ENCODE measurements at places on chromosomes 16 and 17. TPM values are rescaled to one million over a fixed set of nuclear protein-coding genes. Genes with fewer than 3 reads are reported as not detected.

GRCh38 chr17:4074831-4075495 lies 67.9 kb downstream of the ZZEF1 start:
- no peak overlapping the region for H3K27ac ChIP-seq
- no peak overlapping the region for H3K4me3 ChIP-seq
- DNase-seq, result peak; percentile 62
- H3K36me3 ChIP-seq, result peaks cover 97% of the 10 kb centered on the region
- H3K4me1 ChIP-seq, result no peaks in the 10 kb centered on the region

- no peaks in the 10 kb centered on the region for H3K36me3 ChIP-seq
- DNase-seq, result no peak
- H3K27me3 ChIP-seq, result no peaks in the 10 kb centered on the region
- peaks cover 17% of the 10 kb centered on the region for H3K4me1 ChIP-seq
- H3K27ac ChIP-seq, result no peak overlapping the region
These were observed 16.0 kb downstream of the BAIAP2 start for GRCh38 chr17:81050645-81051625.

GRCh38 chr17:80615376-80615775 lies 70.7 kb downstream of the RPTOR start:
- H3K36me3 ChIP-seq, result no peaks in the 10 kb centered on the region
- peaks cover 31% of the 10 kb centered on the region for H3K4me1 ChIP-seq
- peak overlapping the region; percentile 29 for H3K27ac ChIP-seq
- H3K27me3 ChIP-seq, result no peaks in the 10 kb centered on the region
- no peak for DNase-seq

DNA sequence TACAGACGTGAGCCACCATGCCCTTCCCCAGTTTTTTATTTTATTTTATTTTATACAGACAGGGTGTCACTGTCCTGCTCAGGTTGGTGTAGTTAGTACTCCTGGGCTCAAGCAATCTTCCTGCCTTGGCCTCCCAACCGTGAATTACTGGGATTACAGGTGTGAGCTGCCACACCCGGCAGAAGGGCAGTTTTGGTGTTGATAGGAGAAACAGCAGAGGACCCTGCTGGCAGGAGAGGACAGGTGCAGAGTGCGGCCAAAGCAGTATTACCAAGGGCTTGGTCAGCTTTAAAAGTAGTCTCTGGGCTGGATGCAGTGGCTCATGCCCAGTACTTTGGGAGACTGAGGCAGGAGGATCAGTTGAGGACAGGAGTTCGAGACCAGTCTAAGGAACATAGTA lies 22.9 kb downstream of the FOXK2 start:
- H3K4me1 ChIP-seq, result peaks cover 18% of the 10 kb centered on the region
- no peak for DNase-seq
- no peaks in the 10 kb centered on the region for H3K36me3 ChIP-seq
- H3K27ac ChIP-seq, result no peak overlapping the region
- no peaks in the 10 kb centered on the region for H3K27me3 ChIP-seq

DNA sequence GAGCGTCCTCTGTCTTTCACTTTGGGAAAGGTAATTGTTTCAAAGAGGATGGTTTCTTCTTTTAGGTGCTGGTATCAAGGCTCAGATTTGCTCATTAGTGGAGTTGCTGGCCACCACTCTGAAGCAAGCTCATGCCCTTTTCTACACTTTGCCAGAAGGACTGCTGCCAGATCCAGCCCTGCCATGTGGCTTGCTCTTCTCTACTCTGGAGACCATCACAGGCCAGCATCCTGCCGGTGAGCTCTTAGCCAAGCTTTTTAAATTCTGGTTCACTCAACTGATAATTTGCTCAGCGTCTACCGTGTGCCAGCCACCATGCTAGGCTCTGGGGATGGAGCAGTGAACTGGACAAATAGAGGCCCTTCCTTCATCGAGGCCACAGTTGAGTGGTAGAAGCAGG lies 4.3 kb downstream of the COG1 start:
- no peak overlapping the region for H3K4me3 ChIP-seq
- no peaks in the 10 kb centered on the region for H3K27me3 ChIP-seq
- DNase-seq, result no peak
- peaks cover 64% of the 10 kb centered on the region for H3K36me3 ChIP-seq

DNA sequence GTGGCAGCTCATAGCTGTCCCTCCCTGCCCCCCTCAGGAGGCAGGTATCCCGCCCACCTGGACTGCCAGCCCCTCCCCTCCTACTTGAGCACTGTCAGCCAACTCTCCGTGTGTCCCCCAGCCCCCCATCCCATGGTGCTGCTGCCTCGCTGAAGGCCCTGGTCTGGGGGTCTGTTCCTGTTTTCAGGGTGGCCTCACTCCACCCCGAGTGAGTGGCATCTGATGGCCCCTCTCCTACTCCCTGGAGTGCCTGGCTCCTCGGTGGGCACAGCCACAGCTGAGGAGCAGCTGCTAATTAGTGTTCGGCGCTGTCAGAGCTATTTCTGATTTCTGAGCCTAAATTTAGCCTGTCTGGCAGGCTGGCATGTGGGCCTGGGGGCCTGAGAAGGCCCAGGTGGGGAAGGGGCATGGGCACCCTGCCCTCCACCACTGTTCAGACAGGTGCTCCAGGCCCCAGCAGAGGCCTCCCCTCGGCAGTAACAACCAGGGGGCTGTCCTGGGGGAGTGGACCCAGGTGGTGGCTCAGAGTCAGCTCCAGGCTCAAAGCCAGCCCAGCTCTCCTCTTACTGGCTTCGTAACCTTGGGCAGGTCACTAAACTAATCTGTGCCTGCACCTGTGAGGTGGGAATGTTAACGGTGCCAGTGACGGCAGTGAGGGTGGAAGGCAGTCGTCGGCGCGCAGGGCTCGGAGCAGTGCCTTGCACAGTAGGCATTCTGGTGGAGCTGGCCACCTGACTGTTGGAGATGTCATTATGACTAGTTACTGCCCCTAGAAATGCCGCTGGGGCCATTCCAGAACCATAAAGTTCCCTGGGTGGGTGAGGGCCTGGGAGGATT lies 6.5 kb downstream of the FMNL1 start:
- H3K4me3 ChIP-seq, result peak overlapping the region; percentile 99
- H3K4me1 ChIP-seq, result peaks cover 98% of the 10 kb centered on the region
- H3K27ac ChIP-seq, result peak overlapping the region; percentile 98

GRCh38 chr17:48545022-48545375 lies at the start of gene HOXB2:
Gene HOXB2 (minus strand): TSS chr17:48545109. CDS start chr17:48544911, 198 bp downstream.
- H3K36me3 ChIP-seq, result no peaks in the 10 kb centered on the region
- no peak for DNase-seq
- H3K4me1 ChIP-seq, result peaks cover 70% of the 10 kb centered on the region
- peak within 1 kb of the TSS; percentile 77 for H3K27ac ChIP-seq
- H3K4me3 ChIP-seq, result peak within 1 kb of the TSS; percentile 88
- no peaks in the 10 kb centered on the region for H3K27me3 ChIP-seq

GRCh38 chr16:80608946-80609345 lies 68.2 kb downstream of the DYNLRB2 start:
- H3K4me1 ChIP-seq, result peaks cover 16% of the 10 kb centered on the region
- H3K36me3 ChIP-seq, result peaks cover 15% of the 10 kb centered on the region
- H3K27me3 ChIP-seq, result no peaks in the 10 kb centered on the region
- H3K4me3 ChIP-seq, result no peak overlapping the region

DNA sequence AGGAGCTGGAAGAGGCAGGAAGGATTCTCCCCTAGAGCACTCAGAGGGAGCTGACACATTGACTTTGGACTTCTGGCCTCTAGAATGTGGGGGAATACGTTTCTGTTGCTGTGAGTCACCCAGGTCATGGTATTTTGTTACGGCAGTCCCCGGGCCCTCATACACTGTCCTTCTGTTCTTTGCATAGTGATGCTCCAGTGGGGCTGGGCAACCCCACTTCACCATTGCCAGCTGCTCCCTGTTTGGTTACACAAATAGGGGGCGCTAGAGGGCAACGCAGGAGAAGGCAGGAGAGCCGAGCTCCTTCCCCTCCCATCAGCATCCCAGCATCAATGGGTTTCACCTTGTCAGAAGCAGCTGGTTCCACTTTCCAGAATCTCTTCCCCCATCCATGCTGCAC lies 257.7 kb upstream of the FOXF1 start:
- no peak overlapping the region for H3K4me3 ChIP-seq
- H3K27ac ChIP-seq, result no peak overlapping the region
- H3K36me3 ChIP-seq, result no peaks in the 10 kb centered on the region

DNA sequence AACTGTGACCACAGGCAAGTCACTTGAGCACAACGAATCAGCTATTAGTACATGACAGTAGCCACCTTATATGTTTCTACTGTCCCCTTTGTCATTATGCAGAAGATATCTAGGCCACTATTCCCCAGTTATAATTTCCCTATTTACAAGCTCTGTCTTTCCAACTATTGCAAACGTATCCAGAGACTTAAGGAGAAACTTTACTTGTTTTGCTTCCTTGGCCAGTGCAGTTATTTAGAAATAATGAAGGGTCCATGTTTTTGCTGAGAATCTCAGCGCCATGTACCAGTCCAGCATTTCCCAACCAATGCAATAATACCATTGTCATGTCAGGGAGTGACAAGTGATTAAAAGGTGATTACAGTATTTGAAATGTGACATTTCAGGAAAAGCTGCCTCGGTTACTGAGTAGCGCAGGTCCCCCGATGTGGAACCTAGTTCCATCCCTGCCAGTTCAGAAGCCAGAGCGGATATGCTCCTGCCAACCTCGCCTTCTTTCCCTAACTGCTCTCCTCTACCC lies 743 bp downstream of the ZNF624 start:
- H3K4me3 ChIP-seq, result peak overlapping the region; percentile 93
- DNase-seq, result no peak
- H3K36me3 ChIP-seq, result peaks cover 4% of the 10 kb centered on the region
- peaks cover 14% of the 10 kb centered on the region for H3K4me1 ChIP-seq
- no peak overlapping the region for H3K27ac ChIP-seq
- H3K27me3 ChIP-seq, result no peaks in the 10 kb centered on the region

- no peak within 1 kb of the TSS for H3K27ac ChIP-seq
- peaks cover 80% of the 10 kb centered on the region for H3K27me3 ChIP-seq
- H3K4me1 ChIP-seq, result peaks cover 15% of the 10 kb centered on the region
- no peak for DNase-seq
These were observed at the start of gene IRX3 for GRCh38 chr16:54286366-54287130. Gene IRX3 (minus strand): TSS chr16:54286787. CDS start chr16:54286050, 737 bp downstream.

DNA sequence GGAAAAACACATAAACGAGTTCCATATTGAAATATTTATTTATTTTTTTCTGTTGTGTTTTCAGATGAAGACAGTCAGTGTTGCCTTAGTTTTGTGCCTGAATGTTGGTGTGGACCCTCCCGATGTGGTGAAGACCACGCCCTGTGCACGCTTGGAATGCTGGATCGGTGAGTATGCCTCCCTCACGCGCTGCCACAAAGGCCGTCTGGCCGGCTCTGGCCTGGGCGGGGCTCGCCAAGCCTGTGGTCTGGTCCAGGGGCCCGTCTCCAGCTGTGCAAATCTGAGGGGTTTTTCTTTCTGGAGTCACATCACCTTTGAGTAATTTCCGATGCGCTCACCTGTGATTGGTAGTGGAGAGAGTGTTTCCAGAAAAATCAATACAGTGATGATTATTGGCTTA lies 81.0 kb downstream of the RPTOR start:
- H3K4me1 ChIP-seq, result peaks cover 18% of the 10 kb centered on the region
- H3K4me3 ChIP-seq, result no peak overlapping the region

- H3K36me3 ChIP-seq, result no peaks in the 10 kb centered on the region
- DNase-seq, result no peak
- peaks cover 64% of the 10 kb centered on the region for H3K27me3 ChIP-seq
These were observed 1.0 kb downstream of the SSTR2 start for GRCh38 chr17:73165616-73166404.

- peaks cover 67% of the 10 kb centered on the region for H3K36me3 ChIP-seq
- no peaks in the 10 kb centered on the region for H3K27me3 ChIP-seq
- H3K27ac ChIP-seq, result no peak overlapping the region
- H3K4me1 ChIP-seq, result peaks cover 21% of the 10 kb centered on the region
These were observed 9.0 kb downstream of the DYNLL2 start for GRCh38 chr17:58092101-58092796.

DNA sequence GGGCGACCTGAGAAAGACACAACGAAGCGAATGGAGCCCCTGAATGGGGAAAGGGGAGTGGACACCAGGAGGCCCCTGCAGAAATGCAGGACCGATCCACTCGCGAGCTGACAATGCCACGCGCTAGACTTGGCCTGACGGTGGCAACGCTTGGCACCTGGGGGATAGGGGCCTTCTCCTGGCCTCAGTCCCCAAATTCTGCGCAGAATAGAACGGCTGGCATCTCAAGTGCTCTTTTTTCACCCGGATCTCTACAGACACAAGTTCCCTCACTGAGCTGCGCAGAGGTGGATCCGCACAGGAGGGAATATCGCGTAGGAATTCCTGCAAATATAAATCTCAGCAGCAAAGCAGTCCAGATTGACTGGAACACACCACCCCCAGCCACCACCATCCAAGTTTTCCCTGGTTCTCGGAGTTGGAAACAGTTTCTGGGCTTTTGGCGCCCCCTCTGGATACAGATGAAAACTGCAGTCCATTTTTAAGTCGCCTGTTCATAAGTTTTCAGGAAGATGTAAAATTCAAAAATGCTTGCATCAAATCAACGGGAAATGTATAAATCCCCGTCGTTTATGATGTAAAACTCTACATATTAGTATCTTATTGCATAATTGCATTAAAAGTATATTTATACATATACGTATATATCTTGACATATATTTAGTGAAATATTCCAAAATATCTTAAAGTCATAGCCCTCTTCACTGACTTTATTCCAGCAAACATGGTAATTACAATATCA lies 2.3 kb upstream of the SOX9 start:
- peaks cover 74% of the 10 kb centered on the region for H3K27me3 ChIP-seq
- H3K4me3 ChIP-seq, result no peak overlapping the region
- DNase-seq, result peak; percentile 29
- no peak overlapping the region for H3K27ac ChIP-seq
- H3K36me3 ChIP-seq, result no peaks in the 10 kb centered on the region

The ACSM2A gene
- total RNA-seq, result not detected

The VMO1 gene
- not detected for total RNA-seq

The CNGB1 gene
- total RNA-seq, result not detected

The PPM1E gene
- total RNA-seq, result not detected

The CCL7 gene
- not detected for total RNA-seq

The HEATR9 gene
- 0.47 TPM for total RNA-seq

The AARS1 gene
- 11.1 TPM for total RNA-seq

The TUBG1 gene
- total RNA-seq, result 7.3 TPM

The GSG1L2 gene
- not detected for total RNA-seq

The TMEM106A gene
- 6.4 TPM for total RNA-seq

The SPNS2 gene
- 0.53 TPM for total RNA-seq

Data from CD4-positive, alpha-beta T cell (primary cell).